ENCODE measurements at places on chromosomes 12 and 14.

GRCh38 chr14:100807979-100808734 lies 17.8 kb upstream of the MEG3 start:
- DNase-seq: peak; percentile 54

- DNase-seq: no peak
Measured at GRCh38 chr12:107571492-107571891, 114.1 kb upstream of the PWP1 start.

- no peak for DNase-seq
Measured at GRCh38 chr14:58667900-58668299, 30.1 kb downstream of the DACT1 start.

DNA sequence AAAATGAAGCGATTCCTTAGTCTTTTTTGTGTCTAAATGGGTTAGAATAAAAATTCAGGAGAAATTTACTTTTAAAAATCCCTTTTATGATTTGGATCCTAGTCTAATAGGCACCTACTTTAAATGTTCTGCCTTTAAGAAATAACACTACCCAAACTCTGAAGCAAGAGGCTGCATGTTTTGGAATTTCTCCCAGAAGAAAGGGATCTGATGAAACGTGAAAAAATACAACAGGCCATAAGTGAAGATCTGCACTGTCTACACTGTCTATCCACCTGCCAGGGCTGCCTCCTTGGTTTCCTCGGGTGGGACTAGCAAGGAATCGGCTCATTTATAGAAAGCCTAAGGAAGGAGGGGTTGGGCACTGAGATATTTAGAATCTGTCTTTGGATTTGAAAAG lies 22.1 kb downstream of the ACVR1B start:
- DNase-seq: peak; percentile 20

DNA sequence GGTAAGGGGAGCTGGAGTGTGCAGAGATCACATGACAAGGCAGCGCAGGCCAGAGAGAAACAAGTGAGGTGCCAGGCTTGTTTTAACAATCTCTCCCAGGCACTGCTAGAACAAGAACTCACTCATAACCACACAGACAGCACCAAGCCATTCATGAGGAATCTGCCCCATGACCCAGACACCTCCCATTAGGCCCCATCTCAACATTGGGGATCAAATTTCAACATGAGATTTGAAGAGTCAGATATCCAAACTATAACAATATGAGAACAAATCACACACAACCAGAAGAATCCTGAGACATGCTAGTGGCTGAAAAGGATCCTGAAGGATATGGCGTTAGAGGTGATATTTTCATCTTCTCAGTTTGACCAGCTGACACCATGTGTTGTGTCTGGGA lies 21.9 kb downstream of the OR6J1 start:
- DNase-seq: no peak

DNA sequence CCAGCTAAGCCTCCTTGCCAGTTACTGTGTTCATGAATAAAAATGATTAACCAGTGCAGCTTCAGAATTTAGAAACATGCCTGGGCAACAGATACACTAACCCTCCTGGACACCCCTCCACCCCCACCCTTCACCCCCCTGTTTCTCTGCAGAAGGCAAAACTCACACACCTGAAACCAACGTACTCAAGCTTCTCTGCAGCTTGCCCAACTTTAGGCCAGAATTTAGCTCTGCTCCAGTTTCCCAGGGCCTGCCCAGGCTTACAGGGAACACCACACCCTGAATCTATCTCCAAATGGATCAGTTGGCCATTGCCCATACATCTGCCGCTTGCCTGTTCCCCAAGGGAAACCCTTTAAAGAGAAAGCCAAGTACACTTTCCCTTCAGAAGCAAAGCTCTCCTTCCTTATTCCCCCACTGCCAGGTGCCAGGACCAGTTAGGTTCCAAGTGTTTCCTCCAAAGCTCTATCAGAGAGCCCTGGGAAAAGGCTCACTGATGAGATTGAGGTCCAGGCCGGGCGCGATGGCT lies 1.8 kb upstream of the SPPL3 start:
- DNase-seq: no peak

- no peak for DNase-seq
Measured at GRCh38 chr12:85405781-85406522, 125.9 kb downstream of the ALX1 start.

GRCh38 chr14:61285364-61285763 lies 4.2 kb upstream of the TMEM30B start:
- no peak for DNase-seq

GRCh38 chr14:104586832-104587620 lies 7.5 kb downstream of the C14orf180 start:
- peak; percentile 47 for DNase-seq

- DNase-seq: no peak
Measured at GRCh38 chr14:102279688-102280348, 25.1 kb downstream of the MOK start.

DNA sequence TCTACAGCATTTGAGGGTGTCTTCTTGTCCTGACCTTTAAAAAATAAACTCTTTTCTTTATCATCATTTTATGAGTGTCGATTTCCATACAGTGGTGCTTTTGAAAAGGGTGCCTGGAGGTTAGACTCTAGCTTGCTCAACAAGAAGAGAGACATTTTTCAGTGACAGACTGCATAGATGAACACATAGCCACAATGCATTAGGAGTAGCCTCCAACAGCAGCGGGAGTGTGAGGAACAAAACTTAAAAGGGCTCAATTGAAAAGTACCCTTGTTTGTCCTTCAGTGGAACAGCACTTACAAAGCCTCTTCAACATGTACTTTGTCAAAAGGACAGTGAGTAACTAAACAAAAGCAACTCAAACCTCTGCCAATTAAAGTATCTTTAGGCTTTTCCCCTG lies 119.3 kb downstream of the SOX5 start:
- no peak for DNase-seq

DNA sequence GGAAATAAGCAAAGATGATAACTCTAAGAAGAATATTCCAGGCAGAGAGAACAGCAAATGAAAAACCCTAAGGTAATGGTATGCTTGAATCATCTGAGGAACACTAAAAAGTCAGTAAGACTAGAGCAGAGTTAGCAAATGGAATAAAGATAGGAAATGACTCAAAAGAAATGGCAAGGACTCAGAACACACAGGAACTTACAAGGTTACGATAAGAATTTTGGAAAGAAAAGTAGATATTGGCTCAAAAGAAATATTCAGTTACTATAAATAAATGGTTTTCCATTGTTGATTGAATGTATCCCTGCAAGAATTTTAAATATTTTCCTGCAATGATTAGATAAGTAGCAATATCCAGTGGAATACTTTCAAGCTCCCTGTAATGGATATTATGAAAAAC lies 705.8 kb downstream of the C12orf50 start:
- DNase-seq: no peak

- no peak for DNase-seq
Measured at GRCh38 chr12:96398424-96399119, 1.7 kb downstream of the CDK17 start.

DNA sequence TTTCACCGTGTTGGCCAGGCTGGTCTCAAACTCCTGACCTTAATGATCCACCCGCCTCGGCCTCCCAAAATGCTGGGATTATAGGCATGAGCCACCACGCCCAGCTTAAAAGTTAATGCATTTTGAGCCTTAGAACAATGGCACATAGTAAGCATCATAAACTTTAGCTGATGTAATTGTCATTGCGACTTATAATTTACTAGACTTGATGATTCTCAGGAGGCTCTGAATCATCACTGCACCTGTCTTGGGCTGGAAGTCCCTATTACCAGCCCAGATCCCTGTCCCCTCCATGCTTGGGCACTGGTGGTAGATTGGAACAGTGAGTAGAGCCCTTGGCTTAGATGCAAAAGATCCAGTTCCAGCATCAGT lies 26.1 kb downstream of the KMT5A start:
- no peak for DNase-seq

DNA sequence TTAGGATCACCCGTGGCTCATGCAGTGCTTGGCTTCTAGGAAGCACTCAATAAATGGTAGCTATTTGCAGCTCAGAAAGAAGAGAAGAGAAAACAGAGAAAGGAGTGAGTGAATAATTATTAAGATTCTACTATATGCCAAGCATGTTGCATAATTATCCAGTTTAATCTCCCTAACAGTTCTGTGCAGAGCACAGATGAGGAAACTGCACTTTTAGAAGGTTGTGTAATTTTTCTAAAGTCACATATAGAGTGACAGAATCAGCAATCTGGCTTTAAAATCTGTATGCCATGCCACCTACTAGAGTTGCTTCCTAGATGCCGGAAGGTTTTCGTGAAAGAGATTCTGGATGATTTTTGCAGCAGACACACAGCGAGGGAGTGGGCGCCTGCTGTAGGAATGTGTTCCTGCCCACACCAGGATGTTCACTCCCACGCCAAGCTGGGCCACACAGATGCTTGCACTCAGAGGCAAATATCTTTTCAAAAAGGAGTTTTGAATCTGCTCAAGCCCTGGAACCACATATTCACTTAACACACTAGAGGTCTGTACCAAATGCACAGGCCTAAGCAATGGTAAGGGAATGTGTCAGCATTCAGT lies 50.2 kb upstream of the SMCO2 start:
- peak; percentile 21 for DNase-seq

GRCh38 chr12:22662356-22662755 lies 37.4 kb downstream of the ETNK1 start:
- DNase-seq: no peak

DNA sequence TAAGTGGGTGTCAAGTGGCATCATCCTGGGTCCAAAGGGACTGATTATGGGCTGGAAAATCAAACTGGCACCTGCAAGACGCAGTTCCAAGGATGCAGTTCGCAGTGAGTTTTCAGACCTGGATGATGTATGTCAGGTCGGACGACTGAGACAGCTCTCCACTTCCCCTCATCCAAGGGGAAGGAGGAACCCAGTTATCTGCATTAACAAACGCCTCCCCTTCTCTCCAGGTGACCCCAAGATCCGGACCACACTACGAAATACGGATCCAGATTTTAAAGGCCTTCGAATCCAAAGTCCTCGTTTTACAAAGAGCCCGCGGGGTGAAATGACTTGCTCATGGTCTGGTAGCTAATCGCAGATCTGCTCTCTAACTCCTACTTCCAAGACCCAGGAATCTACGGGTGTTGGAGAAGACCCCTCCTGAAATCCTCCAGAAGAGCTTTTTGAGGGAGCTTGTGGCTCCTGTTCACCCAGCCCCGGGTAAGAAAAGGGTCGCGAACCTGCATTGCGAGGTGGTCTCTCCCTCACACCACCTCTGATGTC lies 460 bp upstream of the SYNE2 start:
- DNase-seq: no peak

DNA sequence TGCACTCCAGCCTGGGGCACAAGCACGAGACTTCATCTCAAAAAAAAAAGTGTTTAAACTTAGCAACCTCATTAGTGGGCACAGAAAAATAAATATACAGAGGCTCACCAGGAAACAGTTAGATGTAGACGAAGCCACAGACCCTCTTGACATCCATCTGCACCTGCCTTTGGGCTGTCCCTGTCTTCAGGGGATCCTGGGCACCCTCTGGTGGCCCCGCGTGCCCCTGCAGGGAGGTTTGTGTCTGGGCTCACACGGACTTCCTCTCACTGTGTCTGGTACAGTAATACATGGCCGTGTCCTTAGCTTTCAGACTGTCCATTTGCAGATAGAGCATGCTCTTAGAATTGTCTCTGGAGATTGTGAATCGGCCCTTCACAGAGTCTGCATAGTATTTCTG lies 916.5 kb downstream of the TMEM121 start:
- DNase-seq: no peak

- DNase-seq: no peak
Measured at GRCh38 chr14:95855606-95856005, 21.0 kb upstream of the TUNAR start.

DNA sequence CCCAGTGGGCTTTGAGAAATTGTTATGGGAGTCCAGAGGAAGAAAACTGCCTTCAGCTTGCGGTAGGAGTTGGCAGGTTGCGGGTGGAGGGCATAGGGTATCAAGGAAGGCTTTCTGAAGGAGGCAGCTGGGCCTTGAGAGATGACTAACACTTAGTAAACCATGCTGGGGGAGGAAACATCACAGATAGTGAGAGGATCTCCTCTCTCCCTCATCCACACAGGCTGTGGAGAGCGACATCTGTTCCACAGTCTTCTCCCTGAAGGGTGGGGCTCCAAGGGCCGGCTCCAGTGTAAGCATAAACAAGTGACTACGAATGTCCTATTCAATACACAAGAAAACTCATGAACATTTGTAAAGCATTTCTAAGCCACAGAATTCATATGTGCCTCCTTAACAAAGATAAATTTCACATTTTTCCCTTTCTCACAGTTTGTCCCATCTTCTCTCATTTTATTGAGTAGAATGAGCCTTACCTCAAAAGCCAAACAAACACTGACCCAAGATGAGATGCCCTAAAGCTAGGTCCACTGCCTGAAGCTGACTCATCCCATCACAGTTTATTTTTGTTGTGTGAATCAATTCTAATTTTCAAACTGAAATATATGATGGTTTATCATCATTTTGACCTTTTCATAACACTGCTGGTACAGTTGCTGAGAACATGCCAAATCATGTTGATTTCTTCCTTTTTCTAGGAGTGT lies 227.9 kb downstream of the SLC25A21 start:
- DNase-seq: no peak

DNA sequence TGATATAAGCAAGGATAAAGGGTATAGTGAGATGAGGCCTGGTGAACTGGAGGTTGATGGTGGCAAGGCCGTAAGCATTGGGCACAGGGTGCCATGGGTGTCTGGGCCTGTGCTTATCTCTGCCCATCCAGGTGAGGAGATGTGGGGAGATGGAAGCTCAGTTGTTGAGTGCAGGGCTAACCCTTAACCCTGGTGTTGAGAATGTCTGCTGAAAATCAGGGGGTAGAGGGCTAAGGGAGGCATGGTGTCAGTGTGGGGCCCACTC lies 86.1 kb downstream of the SYNE2 start:
- no peak for DNase-seq

DNA sequence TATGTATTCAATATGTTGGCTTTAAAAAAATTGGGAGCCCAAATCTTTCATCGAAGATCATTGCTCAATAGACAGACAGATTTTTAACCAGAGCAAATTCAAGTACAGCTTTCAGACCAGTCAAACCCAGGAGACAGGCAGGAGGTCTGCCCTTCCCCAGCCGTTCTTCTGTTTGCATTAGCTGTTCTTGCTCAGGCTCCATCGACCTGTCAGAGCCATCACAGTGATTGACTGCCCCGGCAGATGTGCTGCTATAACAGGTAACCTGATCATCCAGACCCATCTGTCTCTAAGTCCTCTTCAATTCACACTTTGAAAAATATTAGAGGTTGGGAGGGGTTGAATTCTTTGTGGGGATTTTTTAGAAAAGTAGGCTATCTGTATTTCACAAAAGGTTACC lies 453.5 kb downstream of the FOXG1 start:
- DNase-seq: no peak

GRCh38 chr12:121214855-121215745 lies 5.2 kb downstream of the P2RX4 start:
- peak; percentile 6 for DNase-seq

- DNase-seq: no peak
Measured at GRCh38 chr14:65131301-65131701, 29.0 kb upstream of the MAX start.

Measured in posterior cingulate gyrus (tissue), 11 donors.